D341Med (cell line): ENCODE measurements at places on chromosomes 7 and 10.

- no peak for DNase-seq
Observed at GRCh38 chr10:107728807-107729206, 564.3 kb upstream of the SORCS1 start.

DNA sequence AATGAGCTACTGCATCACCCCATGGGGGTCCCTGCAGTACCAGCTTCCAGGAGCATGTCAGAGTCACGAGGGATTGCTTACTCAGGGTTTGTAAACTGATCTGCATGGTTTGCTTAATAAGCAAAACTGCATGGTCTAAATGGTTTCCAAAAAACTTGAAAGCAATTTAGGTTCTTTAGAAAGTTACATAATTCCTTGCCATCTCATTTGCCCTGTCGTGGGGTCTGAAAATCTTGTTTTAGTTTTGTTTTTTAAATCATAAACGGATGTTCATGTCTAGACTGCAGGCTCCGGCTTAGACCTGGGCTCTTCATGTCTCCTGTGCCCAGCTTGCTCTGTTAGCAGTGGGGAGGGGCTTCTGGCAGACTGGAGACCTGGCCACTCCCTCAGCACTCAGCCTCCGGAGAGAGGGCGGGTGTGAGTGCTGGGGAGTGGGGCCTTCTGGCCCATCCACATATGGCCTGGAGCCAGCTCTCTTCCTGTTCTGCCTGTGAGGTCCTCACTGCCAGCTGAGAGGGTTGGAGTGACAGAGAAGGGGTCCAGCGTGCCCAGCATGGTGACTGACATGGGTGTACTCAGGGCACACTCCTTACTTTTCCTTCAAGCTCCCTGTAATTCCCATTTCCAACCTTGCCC lies 17.5 kb downstream of the PRF1 start:
- no peak for DNase-seq

GRCh38 chr10:95278061-95278988 lies 12.5 kb downstream of the PDLIM1 start:
- no peak for DNase-seq

- no peak for DNase-seq
Observed at GRCh38 chr7:80499350-80499953, 12.4 kb downstream of the GNAT3 start.

DNA sequence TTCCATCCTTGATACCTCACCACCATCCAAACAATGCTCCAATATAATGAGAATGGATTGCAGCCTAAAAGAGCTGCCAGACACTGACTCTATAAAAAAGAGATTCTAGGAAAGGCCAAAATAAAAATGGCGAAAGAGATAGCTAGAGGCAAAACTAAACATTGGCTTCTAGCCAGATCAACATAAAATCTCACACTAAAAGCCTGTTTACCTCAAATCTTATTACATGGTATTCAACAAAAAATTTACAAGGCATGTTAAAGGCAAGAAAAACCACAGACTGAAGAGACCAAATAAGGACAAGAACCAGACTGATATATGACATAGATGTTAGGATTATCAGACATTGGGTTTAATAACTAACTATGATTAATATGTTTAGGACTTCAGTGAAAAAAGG lies 1127.0 kb downstream of the DNAJB9 start:
- DNase-seq = no peak

GRCh38 chr7:122682815-122683550 lies 15.9 kb downstream of the RNF133 start:
- no peak for DNase-seq

DNA sequence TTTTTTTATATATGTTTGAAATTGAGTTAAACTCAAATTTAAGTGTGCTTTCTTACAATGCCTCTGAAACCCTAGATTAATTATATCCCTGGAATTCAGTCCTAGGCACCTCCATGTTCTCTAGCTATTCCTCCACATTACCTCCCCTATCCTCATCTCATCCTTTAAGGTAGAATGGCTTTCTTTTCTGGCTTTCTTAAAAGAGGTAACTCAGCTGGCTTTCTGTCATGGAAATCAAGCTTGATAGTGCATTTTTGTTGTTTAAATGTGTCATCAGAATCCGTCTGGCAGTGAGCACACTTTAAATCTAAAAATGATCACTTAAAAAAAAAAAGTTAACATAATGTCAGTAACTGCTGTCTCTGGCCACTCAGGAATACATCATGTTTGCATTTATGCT lies 42.2 kb downstream of the AHR start:
- no peak for DNase-seq
